ENCODE measurements at places on chromosomes 7 and 10.

DNA sequence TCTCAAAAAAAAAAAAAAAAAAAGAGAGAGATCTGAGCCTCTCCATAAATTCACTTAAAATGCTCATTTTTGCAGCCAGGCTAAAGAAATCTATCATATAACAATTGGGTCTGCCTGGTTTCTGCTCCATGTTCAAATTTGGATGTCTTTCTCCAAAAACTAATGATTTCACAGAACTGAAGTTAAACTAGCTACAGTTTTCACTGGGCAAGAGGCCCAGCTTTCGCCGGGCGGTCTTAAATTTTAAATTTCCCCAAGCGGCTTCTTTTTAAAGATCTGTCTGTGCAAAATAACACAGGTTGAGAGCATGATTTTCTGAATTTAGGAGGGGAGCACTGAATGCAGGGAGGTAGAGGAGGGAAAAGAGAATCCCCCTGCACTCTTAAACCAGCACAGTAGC, 603.4 kb downstream of the KCNMA1 start:
- no peak for DNase-seq

DNA sequence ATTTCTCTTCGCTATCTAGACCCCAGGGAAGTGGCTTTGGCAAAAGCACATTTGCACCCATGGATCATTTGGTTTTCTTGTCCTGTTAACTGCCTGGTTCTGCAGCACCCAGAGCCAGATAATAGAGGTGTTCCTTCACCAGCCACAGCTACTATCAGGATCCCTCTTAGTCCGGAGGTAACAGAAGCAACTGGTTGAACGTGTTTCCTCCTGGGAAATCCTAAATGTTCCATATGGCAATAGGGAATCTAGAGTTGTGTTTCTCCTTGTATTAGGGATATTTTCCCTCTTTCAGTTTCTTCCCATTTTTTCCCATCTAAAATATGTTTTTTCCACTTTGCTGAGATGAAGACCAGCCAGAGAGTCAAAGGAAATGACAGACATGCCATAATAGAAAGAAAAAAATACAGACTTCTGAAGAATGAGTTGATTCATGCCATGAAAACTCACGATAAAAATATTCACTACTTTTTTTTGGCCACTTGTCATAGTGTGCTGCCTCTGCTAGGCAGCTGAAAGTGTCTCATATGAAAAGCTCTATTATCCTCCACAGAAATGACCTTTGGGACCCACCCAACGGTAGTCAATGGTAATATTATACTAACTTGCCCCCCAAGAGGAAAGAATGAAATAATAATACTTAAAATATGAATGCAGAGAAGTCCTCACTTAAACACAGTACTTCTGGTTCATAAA, 472.8 kb downstream of the KCNMA1 start:
- no peak for DNase-seq

DNA sequence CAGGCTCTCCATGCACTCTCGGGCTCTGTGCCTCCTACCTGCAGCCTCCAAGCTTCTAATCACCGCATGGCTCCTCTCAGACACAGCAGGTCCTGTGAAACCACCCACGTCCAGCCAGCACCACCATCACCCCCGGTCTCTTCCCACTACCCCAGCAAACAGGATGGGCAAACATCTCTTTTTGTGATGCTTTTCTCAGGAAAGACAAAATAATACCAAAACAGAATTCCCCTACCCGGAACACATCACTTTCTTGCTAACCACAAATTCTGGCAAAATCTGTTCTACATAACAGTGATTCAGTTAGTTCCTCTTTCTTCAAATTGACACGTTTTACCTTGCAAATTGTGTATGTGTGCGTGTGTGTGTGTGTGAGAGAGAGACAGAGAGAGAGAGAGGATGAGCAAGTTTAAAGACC, 6.5 kb downstream of the SNX8 start:
- no peak for DNase-seq

DNA sequence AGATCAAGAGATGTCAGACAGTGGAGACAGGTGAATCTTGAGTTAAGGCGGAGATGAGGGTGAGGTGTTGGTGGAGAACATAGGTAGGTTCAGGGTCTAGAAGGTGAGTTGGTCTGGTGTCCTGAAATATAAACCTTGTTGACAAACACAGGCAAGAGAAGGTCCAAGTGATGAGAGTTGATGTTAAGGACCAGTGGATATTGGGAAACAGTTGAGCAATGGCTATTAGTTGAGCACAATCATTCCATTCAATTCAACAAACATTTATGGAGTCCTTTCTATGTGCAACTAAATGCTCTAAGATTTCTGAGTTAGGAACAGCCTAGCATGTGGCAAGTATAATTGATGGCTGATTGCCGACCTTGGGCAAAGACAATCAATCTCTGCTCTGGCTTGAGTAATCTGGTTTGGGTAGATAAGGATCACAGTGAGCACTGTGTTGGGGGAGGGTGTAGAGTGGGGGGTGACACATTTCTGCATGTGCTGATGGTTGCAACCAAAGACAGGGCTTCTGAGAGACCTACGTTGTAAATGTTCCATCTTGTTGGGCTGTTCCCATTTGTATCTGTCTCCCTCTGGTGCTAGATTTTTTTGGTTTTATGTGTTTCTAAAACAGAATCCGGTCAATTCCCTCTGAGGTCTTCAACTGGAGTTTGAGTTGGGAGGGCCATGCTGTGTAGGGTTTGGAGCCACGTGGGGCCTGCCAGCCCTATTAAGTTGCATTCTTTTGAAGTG, 201.1 kb downstream of the BAMBI start:
- DNase-seq, result no peak

DNA sequence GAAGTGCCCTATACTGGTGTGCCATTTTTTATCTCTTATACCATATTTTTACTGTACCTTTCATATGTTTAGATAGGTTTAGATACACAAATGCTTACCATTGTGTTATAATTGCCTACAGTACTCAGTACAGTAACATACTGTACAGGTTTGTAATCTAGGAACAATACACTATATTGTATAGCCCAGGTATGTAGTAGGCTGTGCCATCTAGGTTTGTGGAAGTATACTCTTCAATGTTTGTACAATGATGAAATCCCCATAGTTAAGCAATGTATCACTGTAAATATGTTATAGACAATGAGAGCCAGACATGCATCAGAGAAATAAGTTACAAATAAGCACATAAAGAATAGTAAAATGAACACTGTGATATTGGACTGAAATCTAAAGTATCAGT, 109.1 kb downstream of the IQUB start:
- DNase-seq, result no peak

DNA sequence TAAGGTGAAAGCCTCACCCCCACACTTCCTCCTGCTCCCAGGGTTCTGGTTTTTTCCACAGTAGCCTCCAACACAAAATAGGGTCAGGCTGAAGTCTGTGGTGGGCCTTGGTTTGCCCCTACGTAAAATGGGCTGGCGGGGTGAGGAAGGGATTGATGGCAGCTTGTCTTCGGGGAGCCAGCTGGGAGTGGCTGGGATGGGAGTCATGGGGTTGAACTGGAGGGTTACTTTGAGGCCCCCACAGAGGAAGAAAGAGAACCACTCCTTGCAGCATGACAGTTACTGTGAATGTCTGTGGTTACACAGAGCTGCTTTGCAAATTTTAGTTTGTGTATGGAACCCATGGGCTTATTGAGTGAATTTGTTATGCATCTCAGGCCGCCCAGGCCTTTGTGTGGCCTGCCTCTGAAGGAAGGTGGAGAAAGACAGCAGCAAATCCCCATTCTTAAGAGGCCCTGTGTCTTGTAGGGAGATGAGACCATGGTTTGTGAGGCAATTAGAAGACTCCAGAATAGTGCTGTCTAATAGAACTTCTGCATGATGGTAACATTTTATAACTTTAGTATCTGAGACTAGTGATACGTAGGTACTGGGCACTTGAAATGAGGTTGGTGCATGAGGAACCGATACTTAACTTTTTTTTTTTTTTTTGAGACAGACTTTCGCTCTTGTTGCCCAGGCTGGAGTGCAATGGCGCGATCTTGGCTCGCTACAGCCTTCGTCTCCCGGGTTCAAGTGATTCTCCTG, 8.1 kb downstream of the TRIM8 start:
- peak; percentile 57 for DNase-seq

DNA sequence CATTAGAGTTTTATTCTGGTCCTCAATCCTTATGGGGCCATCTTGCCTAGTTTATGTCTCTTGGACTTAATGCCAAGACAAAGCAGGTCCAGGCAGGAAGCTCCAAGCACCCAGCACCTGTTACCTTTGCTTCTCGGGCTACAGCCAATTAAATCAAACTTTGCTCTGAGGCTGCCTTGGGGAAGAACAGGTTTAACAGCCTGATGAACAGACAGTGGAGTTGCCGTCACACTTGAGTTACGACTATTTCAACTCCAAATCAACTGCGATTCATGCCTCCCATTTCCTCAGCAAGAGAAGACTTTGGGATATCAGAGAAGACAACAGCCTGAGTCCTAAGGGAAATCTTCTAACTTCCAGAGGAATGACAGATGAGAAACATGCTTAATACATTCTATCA, 62.2 kb downstream of the XPNPEP1 start:
- DNase-seq, result no peak

DNA sequence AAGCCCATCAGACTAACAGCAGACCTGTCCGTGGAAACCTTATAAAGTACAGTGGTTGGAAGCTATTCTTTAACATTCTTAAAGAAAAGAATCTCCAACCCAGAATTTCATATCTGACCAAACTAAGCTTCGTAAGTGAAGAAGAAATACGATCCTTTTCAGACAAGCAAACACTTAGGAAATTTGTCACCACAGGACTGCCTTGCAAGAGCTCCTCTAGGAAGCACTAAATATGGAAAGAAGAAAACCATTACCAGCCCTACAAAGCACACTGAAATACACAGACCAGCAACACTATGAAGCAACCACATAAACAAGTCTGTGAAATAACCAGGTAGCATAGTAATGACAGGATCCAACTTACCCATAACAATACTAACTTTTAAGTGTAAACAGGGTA, 177.7 kb upstream of the PRSS1 start:
- DNase-seq, result no peak

DNA sequence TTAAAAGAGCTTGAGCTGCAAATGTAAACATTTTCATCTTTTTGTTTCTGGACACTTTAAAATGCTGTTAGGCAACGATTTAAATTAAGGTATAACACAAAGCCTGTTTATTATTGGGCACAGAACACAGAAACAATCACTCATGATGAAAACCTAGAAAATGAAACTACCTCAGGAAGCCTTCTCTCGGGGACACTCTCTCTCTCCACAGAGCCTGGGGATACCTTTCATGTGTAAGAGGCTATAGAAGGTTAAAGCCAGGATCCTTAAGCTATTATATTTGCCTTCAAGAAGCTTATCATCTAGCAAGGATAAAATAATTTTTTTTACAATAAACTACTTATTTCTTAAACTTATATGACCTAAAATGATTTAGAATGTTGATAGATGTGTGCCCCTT, 194.1 kb downstream of the SKAP2 start:
- no peak for DNase-seq

- no peak for DNase-seq
These were observed 41.6 kb upstream of the GTF2IRD1 start for GRCh38 chr7:74412056-74412455.

DNA sequence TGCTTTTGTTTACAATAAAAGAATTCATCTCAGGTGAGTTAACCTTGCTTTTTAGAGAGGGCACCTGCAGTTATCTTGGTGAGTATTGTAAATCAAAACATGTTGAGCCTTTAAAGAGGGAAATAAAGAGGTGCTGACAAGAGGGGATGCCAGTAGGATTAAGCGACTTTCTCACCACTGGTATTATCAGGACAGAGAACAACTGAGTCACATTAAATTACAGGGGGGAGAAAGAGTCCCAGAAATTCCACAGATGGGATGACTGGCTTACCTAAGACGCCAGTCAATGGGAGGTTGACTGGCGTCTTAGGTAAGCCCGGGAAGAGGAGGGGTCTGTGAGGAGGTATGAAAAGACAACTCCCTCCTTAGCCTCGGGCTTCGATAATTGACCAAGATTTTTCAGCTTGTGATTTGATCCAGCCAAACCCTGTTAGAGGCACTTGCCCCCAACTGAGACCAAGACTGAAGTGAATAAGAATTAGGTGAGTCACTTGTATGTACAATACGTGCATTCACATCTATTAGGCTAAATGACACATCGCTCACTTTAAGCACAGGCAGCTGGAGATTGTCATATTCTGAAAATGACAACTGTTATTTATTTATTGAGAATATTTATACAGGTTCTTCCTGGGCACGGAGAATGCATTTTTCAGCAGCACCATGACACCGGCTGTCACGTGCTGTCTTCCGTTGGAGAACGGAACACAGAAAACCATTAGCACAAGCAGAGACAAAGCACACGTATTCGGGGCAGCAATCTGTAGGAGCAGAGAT, 117.6 kb downstream of the SEM1 start:
- DNase-seq, result no peak

DNA sequence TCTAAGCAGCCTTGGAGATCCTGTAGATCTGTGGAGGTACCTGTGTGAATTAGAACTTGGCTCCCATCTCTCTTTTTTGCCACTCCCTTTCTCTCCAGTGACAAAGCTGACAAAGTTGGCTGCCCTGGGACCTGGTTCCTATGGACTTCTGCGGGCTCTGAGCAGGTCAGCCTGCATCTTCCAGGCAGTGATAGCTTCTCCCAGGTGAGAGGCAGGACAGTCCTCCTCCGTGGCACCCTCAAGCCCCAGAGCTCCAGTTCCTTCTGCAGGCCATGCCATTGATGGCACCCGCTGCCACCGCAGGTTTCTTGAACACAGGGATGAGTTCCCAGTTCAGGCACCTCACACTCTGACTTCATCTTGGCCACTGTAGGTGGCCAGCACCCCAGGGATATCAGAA, 73.5 kb upstream of the GRB10 start:
- DNase-seq, result no peak

- no peak for DNase-seq
These were observed 227.5 kb upstream of the CHRM2 start for GRCh38 chr7:136640977-136641376.

DNA sequence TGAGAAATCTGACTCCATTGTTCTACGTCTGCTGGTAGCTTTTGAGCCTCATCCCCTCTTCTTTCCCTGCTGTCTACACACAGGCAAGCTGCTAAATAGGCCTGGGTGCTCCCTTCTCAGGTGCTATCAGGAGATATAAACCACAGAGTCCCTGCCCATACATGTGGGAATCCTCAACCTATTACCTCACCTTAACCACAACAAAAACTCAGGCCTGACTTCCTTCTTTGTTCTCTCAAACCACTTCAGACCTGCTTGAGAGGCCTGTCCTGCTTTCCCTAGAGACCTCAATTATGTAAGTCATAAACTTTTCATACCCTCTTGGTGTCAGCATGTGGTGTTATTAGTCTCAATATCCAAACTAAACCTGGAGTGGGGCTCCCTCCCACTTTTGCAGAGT, 75.0 kb upstream of the MAGI2 start:
- DNase-seq, result no peak

DNA sequence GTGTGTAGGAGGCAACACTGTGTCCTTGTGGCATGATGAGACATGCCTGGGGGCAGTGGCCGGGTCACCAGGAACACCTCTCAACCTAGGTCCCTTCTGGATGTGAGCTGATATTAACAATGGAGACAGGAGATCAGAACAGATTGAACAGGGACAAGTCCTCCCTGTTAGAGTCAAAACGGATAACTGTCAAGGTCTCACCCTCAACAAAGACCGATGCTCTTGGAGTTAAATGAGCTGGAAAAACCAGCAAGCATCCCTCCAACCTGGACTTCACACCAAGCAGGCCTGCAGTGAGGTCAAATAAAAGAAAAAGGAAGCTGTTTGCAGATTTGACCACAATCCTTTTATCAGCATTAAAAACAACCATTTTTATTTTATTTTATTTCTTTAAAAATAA, 49.0 kb downstream of the SLIT1 start:
- no peak for DNase-seq

GRCh38 chr7:79504607-79505389, 51.3 kb upstream of the MAGI2 start:
- no peak for DNase-seq

- DNase-seq, result no peak
These were observed 479.7 kb downstream of the KIF20B start for GRCh38 chr10:90180886-90181691.

GRCh38 chr7:45176886-45177731, 19.5 kb downstream of the RAMP3 start:
- no peak for DNase-seq
